Gastrocnemius medialis (tissue), 4 donors: ENCODE measurements at places on chromosomes 11 and 22.
A peak's percentile ranks its signal among the peaks of the same experiment; 100 is the strongest.

DNA sequence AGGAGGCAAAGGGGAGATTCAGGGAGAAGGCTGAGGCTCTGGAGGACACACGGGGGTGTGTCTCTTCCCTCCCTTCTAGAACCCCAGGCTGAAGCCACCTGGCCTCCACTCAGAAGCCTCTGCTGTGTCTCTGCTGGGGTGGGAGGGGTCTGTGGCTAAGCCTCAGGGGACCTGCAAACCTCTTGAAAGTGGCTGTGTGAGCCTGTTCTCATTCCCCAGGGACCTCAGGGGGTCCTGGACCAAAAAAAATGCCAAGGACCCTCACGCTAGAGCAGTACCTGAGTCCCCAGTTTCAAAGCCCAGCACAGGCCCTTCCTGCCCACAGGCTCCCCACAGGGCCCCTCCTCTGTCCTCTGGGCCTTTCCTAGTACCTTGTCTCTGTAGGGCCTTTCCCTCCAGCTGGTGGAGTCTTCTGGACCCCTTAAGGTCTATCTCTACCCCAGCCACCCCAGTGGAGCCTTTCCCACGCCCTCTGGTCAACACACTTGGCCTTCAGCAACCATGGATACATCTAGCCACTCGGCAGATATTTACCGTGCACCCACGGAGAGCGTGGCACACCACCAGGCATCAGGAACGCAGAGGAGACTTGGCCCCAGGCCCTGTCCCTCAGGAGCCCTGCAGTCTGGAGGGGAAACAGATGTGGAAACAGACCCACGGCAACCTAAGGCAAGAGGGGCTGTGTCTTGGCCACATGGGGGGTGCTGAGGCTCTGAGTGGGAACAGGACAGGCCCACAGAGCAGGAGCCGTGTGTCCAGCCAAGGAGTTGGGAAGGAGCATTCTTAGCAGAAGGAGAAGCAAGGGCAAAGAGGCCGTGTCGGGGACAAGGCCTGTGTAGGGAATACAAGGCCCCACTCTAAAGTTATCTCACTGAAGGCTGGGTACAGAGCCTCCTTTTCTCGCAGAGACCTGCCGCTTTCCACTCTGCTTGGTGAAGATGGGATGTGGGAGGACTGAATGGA, 18.5 kb downstream of the PLA2G6 start:
- peaks cover 10% of the 10 kb centered on the region for H3K4me1 ChIP-seq
- H3K4me3 ChIP-seq = no peak overlapping the region
- H3K27me3 ChIP-seq = no peaks in the 10 kb centered on the region
- DNase-seq = no peak

- H3K36me3 ChIP-seq = no peaks in the 10 kb centered on the region
- H3K4me3 ChIP-seq = no peak overlapping the region
- H3K4me1 ChIP-seq = no peaks in the 10 kb centered on the region
- no peaks in the 10 kb centered on the region for H3K27me3 ChIP-seq
Observed at GRCh38 chr11:79331203-79331901, 109.5 kb downstream of the TENM4 start.

- peak; percentile 65 for DNase-seq
- H3K4me1 ChIP-seq = peaks cover 17% of the 10 kb centered on the region
- peak overlapping the region; percentile 84 for H3K4me3 ChIP-seq
- H3K27me3 ChIP-seq = no peaks in the 10 kb centered on the region
- H3K36me3 ChIP-seq = no peaks in the 10 kb centered on the region
Observed at GRCh38 chr11:62602141-62603071, 741 bp upstream of the MTA2 start.

DNA sequence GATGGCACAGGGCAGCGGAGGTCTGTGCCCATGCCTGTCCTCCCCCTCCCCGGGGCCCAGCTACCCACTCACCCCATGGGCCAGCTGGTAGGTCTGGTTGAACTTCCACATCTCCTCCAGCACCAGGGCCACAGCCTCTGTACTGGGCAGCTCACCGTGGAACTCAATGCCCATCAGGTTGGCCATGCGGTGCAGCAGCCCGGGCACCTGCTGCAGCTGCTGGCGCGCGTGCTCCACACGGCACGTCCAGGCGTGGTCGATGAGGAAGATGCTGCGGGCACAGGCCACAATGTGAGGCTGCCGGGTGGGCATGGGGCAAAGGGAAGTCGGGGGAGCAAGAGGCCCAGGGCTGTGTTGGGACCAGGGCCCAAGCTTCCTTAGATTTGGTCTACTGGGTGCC, 6.3 kb downstream of the TTLL12 start:
- peaks cover 21% of the 10 kb centered on the region for H3K36me3 ChIP-seq
- no peaks in the 10 kb centered on the region for H3K27me3 ChIP-seq
- H3K4me1 ChIP-seq = peaks cover 2% of the 10 kb centered on the region
- DNase-seq = no peak
- no peak overlapping the region for H3K27ac ChIP-seq

DNA sequence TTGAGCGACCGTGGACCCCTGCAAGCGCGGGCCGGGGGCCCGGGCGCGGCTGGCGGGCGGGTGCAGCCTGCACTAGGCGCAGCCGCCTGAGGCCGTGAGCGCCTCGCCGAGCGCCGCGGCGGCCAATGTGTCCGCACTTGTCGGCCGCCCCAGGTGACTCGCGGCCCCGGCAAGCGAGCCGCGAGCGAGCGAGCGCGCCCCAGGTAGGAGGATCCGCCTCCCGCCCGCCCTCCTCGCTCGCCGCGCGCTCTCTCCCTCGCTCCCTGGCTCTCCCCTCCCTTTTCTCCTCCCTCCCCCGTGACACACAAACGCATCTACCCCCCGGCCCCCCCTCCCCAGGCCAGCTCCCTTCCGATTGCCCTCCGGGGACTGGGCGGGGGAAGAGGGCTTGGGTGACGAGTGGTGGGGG, at the start of gene WNT7B:
WNT7B (minus strand) TSS at position 160 of the 409 bp plus-strand sequence. CDS start 408 bp downstream, outside the sequence.
- H3K4me3 ChIP-seq = peak within 1 kb of the TSS; percentile 23
- peaks cover 10% of the 10 kb centered on the region for H3K4me1 ChIP-seq

DNA sequence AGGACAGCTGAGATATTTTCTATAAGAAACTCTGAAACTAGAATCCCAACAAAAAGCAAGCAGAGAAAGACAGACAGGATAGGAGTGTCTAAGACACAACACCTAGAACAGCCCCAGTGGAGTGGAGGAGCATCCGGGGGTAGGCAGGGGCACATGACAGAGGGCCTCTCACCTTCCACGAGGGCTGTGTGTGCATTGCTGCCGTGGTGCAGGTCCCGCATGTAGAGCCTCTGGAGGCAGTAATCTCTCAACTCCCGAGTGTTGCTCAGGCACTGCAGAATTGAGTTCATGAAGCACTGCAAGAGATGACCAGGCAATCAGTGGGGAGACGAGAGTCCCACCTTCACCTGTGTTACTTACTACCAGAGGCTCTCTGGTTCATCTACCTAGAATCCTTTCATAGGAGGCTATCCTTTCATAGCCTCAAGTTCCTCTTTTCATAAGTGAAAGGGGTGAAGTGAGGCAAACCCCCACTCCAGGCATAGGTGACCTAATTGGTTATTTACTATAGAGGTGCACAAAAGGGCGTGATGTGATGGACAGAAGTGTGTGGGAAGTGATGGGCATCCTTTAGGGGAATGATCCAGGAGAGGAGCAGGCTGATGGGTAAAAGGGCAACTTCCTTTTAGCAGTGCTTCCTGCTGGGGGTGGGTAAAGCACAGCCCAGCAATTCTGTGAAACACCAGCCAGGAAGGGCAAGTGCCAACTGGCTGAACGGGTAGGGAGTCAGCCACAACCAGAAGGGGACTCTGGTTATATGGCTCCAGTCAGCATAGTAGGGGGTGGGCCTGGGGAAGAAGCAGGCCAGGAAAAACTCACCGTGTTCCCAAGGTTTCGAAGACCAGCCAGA, 13.1 kb upstream of the MFRP start:
- H3K4me3 ChIP-seq = no peak overlapping the region
- H3K27ac ChIP-seq = peak overlapping the region; percentile 96
- no peaks in the 10 kb centered on the region for H3K36me3 ChIP-seq
- no peak for DNase-seq

DNA sequence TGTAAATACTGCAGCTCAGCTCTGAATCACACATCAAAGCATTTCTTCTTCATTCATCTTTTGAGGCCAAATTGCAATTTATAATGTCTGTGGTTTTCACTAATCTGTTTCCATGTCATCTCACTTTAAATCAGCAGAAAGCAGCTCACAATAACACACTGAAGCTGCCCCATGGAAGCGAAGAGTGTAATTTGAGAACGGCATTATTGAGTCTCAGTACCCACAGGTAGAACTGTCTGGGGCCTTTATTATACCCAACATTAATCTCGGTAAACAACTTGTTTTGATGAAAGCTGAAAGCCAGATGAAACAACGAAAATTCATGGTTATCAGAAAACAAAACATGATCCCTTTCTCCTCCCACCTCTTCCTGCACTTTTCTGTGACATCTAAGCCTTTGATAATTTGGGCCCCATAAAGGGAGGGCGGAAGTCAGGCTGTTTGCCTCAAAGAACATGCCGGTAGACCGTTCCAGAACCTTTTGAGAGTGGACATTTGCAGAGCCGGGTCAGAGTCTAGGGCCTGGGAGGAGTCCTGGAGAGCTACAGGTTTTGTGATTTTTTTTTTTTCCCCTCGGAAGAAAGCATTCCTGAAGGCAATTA, 68.2 kb upstream of the SESN3 start:
- H3K4me1 ChIP-seq = no peaks in the 10 kb centered on the region
- H3K4me3 ChIP-seq = no peak overlapping the region
- DNase-seq = no peak
- no peak overlapping the region for H3K27ac ChIP-seq

DNA sequence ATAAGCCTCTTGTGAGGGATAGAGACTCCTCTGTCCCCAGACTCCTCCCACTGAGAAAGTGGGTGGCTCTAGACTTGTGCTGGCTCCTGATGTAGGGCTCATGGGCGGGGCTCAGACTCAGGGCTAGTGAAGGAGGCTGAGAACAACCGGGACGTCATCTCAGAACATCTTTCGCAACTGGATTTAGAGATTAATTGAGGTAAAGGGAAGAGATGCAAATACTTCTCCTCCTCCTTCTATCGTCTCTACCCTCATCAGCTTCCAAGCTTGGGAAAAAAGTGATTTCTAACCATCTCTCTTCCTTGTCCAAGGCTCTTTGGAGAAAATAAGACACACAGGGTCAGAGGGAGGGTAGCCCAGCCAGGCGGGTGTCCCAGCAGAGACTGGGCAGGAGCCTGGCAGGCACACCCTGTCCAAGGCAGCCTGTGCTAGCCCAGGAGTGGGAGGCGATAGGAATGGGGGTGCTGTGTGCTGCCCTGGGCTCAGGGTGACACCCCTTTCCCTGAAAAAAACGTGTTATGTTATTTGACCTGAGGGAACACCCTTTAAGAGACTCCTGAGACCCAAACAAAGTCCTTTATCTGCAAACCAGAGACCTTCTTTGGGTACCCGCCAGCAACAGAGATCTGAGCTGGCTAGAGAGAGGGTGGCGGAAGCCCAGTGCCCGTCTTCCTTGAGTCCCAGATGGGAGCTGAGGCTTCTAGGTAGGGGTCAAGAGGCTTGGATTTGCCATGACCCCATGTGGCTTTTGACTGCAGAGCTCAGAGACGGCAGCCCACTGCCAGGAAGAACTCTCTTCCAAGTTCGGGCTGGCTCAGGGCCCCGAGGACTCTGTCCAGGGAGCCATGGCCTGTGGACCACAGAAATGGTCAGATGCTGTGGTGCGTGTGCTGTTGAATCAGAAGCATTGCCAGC, 160.9 kb downstream of the ADAMTS15 start:
- H3K27me3 ChIP-seq = no peaks in the 10 kb centered on the region
- H3K4me3 ChIP-seq = no peak overlapping the region
- peak; percentile 83 for DNase-seq
- H3K36me3 ChIP-seq = no peaks in the 10 kb centered on the region
- peak overlapping the region; percentile 77 for H3K27ac ChIP-seq

- H3K4me1 ChIP-seq = no peaks in the 10 kb centered on the region
- no peak overlapping the region for H3K27ac ChIP-seq
- no peaks in the 10 kb centered on the region for H3K27me3 ChIP-seq
- H3K36me3 ChIP-seq = no peaks in the 10 kb centered on the region
- DNase-seq = no peak
Observed at GRCh38 chr11:32039149-32039548, 51.7 kb upstream of the RCN1 start.

GRCh38 chr11:118908901-118909618, 16.7 kb downstream of the BCL9L start:
- H3K4me3 ChIP-seq = peak overlapping the region; percentile 56
- DNase-seq = peak; percentile 93
- H3K4me1 ChIP-seq = peaks cover 71% of the 10 kb centered on the region
- H3K36me3 ChIP-seq = peaks cover 22% of the 10 kb centered on the region
- peak overlapping the region; percentile 89 for H3K27ac ChIP-seq
- H3K27me3 ChIP-seq = no peaks in the 10 kb centered on the region

DNA sequence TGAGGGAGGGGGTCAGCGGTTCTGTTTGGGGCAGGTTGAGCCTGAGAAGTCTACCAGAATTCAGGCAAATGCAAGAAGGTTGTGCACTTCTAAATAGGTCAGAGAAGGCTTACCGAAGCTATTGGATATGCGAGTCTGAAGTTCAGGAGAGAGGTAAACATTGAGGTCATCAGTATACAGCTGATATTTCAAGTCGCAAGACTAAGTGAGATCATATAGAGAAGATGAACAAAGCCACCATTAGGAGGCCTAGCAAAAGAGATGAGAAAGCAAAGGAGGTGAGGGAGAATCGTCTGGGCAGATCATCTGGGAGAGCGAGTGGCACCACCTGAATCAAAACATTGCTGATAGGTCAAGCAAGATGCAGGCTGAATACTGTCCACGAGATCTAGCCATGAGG, 430.6 kb downstream of the BUD13 start:
- no peak for DNase-seq
- H3K27ac ChIP-seq = no peak overlapping the region
- no peaks in the 10 kb centered on the region for H3K36me3 ChIP-seq
- H3K27me3 ChIP-seq = no peaks in the 10 kb centered on the region

GRCh38 chr11:100759106-100759505, 72.0 kb downstream of the ARHGAP42 start:
- H3K27me3 ChIP-seq = no peaks in the 10 kb centered on the region
- no peak for DNase-seq
- H3K4me1 ChIP-seq = peaks cover 7% of the 10 kb centered on the region
- no peak overlapping the region for H3K4me3 ChIP-seq
- no peaks in the 10 kb centered on the region for H3K36me3 ChIP-seq

GRCh38 chr11:17388609-17389210, at the start of gene KCNJ11:
Gene KCNJ11 (minus strand): TSS chr11:17388659. CDS start chr11:17388091, 568 bp downstream.
- peaks cover 34% of the 10 kb centered on the region for H3K4me1 ChIP-seq
- no peaks in the 10 kb centered on the region for H3K36me3 ChIP-seq
- H3K27me3 ChIP-seq = no peaks in the 10 kb centered on the region
- H3K4me3 ChIP-seq = peak within 1 kb of the TSS; percentile 68
- DNase-seq = peak; percentile 38
- peak within 1 kb of the TSS; percentile 98 for H3K27ac ChIP-seq

DNA sequence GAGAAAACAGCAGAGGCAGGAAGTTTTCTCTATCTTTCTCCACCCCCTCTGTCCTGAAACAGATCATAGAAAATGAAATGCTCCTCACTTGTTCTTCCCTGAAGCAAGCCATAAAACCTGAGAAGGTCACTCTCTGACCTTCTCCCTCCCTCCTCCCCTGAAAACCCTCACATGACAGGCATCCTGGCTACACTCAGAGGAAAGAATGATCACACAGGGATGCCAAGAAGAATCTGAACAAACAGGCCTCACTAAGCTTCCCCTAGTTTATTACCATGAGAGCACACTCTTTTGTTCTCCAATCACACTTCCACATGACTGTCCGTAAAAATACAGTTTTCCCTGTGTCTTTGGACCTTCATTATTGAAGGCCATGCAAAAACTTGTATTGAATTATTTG, 300.1 kb downstream of the BUD13 start:
- DNase-seq = peak; percentile 16
- no peaks in the 10 kb centered on the region for H3K36me3 ChIP-seq
- H3K4me3 ChIP-seq = no peak overlapping the region
